Endothelial cell of umbilical vein (primary cell): ENCODE measurements at places on chromosomes 7 and 10. TPM values are rescaled to one million over a fixed set of nuclear protein-coding genes. Genes with fewer than 3 reads are reported as not detected.
A peak's percentile ranks its signal among the peaks of the same experiment; 100 is the strongest.

DNA sequence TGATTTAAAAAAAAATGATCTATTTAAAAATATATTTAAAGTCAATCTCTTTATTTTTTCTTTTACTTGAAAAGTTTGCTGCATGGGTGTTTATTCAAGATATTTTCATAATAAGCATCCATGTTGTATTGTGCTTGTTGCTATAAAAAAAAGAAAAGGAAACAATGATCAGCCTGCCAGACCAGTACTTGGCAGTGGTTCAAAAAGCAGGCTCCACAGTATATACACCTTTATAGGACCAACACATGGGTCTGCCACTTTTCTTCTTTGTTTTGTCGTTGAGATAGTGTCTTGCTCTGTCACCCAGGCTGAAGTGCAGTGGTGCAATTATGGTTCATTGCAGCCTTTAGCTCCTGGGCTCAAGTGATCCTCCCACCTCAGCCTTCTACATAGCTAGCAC, 228.0 kb downstream of the TWIST1 start:
- DNase-seq = peak; percentile 51

DNA sequence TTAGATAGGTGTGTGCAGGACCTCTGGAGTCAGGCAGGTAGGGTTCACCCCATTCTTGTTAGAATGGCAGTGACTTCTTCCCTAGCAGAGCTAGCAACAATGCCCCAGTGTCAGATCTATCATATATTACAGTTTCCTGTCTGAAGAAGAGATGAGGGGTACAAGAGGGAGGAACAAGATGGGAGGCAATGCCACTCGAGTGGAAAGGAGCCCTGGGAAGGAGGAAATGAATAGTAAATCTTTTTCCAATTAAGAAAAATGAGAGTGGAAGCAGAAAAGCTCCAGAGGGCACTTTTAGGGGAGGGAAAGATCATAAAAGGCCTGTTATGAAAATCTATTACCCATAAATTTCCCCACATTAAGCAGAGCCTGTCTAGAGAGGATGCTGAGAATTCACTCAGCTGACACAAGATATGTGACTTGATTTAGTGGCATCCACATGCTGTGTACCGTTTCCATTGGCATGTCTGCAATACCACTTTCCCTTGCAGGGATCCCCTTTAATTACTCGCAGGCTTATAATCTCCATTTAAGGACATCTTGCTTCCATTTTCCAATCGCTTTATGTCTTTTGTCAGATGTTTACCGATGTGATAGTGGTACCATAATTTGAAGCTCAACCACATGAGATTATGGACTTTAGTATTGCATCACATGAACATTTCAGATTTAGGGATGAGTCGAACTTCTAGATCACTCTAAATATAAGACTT, 70.0 kb upstream of the AGBL3 start:
- no peak for DNase-seq

GRCh38 chr10:73909540-73910115, 1.3 kb upstream of the PLAU start:
- DNase-seq = no peak

- no peak for DNase-seq
These were observed 9.3 kb downstream of the CALML5 start for GRCh38 chr10:5490032-5490431.

GRCh38 chr7:94011714-94012353, 7.7 kb upstream of the BET1 start:
- no peak for DNase-seq

DNA sequence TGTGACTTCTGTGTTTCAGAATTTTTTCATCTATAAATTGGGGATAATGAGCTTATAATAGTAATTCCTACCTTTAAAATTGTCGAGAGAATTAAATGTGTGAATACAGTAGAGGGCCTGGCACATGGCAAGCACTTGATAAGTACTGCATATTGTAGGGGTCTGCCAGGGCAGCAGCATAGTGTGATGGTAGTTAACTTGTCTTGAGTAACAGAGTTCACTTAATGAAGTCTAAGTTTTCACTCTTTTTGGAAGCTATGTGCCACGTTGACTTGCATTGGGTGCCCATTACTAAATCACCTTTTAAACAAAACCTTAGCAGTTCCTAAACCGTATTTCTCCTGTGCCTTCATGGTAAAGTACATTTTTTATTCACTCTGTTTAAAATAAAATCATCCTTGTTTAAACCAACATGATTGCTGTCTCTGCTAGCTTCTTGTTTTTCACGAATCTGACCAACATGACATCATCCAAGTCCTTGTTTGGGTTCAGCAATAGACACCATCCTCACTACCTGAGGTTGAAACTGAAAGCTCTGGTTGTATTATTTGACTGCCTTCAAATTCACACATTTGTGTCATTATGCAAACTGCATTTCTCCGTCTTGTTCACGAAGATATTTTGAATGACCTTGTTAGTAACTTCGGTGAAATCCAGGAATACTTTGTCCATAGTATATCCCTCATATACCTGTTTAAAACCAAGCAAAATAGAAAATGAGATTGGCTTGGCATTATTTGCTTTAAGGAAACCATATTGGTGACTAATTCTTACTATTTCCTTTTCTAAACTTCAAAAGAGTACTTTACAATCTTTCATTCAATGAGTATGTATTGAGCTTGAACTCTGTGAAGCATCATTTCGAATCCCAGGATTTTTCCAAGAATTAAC, 340.2 kb downstream of the SUGCT start:
- DNase-seq = peak; percentile 21

GRCh38 chr10:35412003-35412723, 75.9 kb downstream of the CCNY start:
- no peak for DNase-seq

DNA sequence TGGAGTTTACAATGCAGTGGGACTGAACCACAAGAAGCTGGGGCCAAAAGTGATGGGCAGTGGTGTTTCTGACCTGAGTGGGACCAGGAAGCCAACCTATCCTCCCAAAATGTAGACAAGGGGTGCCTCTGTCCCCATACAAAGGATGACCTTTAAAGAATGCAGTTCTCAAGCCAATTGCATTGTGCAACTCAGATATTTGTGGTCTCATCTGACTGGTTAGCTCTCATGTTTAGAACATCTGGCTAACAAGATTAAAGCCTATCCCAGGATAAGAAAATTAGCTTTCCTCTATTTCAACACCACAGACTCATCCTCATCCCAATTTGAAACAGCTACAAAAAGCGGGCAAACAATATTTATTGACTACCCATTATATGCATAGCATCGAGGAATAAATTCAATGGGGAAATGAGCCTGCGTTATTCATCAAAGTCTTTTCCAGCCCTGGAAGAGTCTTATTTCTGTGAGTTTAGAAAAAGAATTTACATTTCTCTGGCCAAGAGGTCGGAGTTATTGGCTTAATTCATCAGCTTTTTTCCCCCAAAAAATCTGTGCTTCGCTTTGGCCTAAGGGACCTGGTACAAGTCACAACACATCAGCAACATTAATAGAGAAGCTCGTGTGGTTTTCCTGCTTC, 26.7 kb downstream of the ELMO1 start:
- no peak for DNase-seq

DNA sequence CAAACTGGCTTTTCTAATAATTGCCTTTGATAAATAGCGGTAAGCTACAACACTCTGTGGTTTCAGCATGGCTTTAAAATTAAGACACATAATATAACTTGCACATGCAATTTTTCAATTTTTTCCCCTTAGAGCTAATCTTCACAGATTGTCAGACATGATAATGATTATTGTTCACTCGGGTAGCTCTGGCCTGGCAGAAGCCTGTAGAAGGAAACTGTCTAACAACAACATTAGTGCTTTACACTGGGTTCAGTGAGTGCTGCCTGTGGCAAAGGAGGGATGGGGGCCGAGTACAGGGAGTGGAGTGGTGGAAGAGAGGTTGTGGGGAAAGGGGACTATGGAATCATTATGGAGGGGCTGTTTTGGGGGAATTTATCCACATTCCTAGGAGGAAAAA, 67.2 kb upstream of the AUTS2 start:
- no peak for DNase-seq

GRCh38 chr7:108290459-108291151, 160.4 kb upstream of the LAMB4 start:
- DNase-seq = no peak

- DNase-seq = no peak
These were observed 163.8 kb downstream of the PRPF18 start for GRCh38 chr10:13750299-13751190.

GRCh38 chr10:3076138-3076537, 8.8 kb downstream of the PFKP start:
- DNase-seq = no peak

- peak; percentile 15 for DNase-seq
These were observed 64.6 kb upstream of the KCNMA1 start for GRCh38 chr10:77702166-77702565.

DNA sequence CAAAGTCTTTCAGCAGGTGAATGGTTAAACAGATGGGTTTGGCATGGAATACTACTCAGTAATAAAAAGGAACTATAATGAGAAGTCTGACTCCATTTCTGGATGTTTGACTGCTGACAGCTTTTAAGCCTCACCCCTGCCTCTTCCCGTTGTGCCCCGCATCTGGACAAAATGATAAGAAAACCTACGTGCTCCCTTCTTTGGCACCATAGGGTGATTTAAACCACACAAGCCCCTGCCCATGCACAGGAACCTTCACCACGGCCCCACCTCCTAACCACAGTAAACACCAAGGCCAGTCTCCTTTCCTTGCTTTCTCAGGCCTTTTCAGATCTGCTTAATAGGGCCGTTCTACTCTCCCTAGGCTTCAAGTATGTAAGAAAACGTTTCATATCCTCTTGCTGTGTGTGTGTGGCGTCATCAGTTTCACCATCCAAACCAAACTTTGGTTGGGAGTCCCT, 47.1 kb upstream of the UBN2 start:
- DNase-seq = no peak

- DNase-seq = no peak
These were observed 36.7 kb downstream of the IRF5 start for GRCh38 chr7:128974241-128974934.

- no peak for DNase-seq
These were observed 37.9 kb upstream of the PDGFA start for GRCh38 chr7:557558-557881.

- DNase-seq = peak; percentile 23
These were observed at the start of gene DNAH11 for GRCh38 chr7:21542891-21543527. TSS of gene DNAH11 (plus strand) at chr7:21543039. CDS start at chr7:21543246, 207 bp downstream.

DNA sequence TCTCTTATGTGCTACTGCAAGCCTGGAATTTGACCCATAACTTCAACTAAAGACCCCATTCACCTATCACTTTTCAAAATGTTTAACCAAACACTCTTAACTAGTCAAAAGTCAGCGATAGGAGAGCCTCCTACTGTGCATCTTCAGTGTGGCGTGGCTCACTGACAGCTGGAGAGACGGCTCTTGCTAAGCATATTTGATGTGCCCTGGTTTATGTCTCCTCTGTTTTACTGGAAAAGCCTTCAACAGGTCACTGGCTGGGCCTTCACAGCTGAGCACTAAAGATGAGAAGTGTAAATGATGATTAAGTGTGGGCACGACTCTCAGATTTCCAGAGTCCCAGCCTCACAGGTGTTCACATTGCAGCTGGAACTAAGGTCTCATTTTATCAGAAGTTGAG, 472.1 kb downstream of the SEMA3D start:
- no peak for DNase-seq

- no peak for DNase-seq
These were observed 119.9 kb downstream of the SLC16A9 start for GRCh38 chr10:59589796-59590195.

DNA sequence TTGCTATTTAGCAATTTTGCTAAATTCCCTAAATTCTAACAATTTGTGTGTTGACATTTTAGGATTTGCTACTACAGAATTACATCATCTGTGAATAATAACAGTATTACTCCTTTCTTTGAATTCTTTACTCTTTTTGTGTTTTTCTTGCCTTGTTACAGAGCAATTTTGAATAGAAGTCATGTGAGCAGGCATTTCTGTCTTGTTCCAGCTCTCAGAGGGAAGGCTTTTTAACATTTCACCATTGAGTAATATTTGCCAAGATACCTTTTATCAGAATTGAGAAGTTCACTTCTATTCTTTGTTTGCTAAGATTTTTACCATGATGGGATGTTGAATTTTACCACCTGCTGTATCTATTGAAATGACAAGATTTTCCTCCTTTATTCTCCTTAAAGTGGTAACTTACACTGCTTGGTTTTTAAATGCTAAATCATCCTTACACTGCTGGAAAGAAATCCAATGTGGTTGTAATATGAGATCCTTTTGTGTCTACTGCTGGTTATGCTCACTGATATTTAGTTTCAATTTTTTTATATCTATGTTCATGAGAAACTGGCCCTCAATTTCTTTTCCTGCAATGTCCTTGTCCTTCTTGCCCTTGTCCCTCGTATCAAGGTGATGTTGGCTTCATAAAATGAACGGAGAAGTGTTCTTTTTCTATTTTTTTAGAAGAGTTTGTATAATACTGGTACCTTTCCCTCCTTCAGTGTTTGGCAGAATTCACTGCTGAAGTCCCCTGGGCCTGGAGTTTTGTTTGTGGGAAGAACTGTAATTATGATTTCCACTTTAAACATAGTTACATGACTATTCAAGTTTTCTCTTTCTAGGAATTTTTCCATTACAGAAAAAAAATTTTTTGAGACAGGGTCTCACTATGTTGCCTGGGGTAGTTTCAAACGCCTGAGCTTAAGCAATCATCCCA, 50.3 kb upstream of the ATP6V0A4 start:
- DNase-seq = no peak

DNA sequence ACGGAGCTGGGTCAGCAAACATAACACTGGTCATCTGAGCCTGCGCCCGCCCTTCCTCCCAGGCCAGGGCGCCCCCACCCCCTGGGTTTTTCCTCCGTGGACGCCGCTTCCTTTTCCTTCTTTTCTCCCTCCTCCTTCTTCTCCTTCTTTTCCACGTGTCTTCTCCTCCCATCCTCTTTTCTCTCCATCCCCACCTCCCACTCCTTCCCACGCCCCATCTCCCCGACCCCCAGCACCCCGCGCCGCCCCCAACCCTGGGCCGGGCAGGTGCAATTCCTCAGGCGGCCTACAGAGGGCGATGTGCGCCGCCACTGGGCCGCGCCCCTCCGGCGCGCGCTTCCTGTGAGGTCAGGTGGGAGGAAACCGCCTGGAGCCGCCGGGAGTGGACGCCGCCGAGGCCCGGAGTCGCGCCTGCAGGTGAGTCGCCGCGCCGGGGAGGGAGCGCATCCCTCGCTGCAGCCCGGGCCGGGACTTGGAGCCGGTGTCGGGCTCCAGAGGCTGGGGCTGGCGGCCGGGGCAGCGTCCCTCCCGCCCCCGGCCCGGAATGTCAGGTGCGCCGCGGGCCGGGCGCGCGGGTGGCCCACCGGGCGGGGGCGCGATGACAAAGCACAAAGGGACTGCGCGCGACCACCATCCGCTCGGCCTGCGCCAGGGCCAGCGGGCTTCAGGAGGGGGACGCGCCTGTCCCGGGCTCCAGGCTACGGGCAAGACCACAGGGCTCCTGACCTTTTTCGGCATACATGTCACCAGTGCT, at the start of gene FAM241B:
TSS of gene FAM241B (plus strand) at position 351 of the 754 bp plus-strand sequence. CDS start 1,497 bp downstream, outside the sequence.
- DNase-seq = no peak

GRCh38 chr7:106788637-106789036, 76.4 kb upstream of the PIK3CG start:
- DNase-seq = no peak

- DNase-seq = no peak
These were observed 328.6 kb upstream of the CDC14C start for GRCh38 chr7:48595756-48596155.

The STEAP1B gene
- polyA plus RNA-seq = 25.2 and 32.2 TPM in 2 replicates

The ERVW-1 gene
- not detected in 2 replicates for polyA plus RNA-seq

The PKD1L1 gene
- polyA plus RNA-seq = 4.1 and 7.9 TPM in 2 replicates

The STAM gene
- 16.1 and 17.7 TPM in 2 replicates for polyA plus RNA-seq

The MALRD1 gene
- not detected in 2 replicates for polyA plus RNA-seq

The TUBB8 gene
- polyA plus RNA-seq = 0.18 and 0.45 TPM in 2 replicates

The SEMA4G gene
- polyA plus RNA-seq = 10.4 and 12.7 TPM in 2 replicates

The OR2A1 gene
- polyA plus RNA-seq = 0.02 and 0.14 TPM in 2 replicates

The GPNMB gene
- 0.29 TPM in 2 replicates for polyA plus RNA-seq

The TMEM130 gene
- not detected in 2 replicates for polyA plus RNA-seq

The LIPJ gene
- not detected in 2 replicates for polyA plus RNA-seq

The FFAR4 gene
- not detected in 2 replicates for polyA plus RNA-seq
